ENCODE measurements at places on chromosomes 16 and 17. TPM values are rescaled to one million over a fixed set of nuclear protein-coding genes. Genes with fewer than 3 reads are reported as not detected.

ETV4 gene
- total RNA-seq, result 27.7 TPM

ASIC2 gene
- total RNA-seq, result 0.06 TPM

HLF gene
- total RNA-seq, result 0.80 TPM

SLC5A2 gene
- not detected for total RNA-seq

PLEKHH3 gene
- 2.5 TPM for total RNA-seq

ARHGDIG gene
- total RNA-seq, result not detected
